ENCODE measurements at places on chromosomes 3 and 15.

DNA sequence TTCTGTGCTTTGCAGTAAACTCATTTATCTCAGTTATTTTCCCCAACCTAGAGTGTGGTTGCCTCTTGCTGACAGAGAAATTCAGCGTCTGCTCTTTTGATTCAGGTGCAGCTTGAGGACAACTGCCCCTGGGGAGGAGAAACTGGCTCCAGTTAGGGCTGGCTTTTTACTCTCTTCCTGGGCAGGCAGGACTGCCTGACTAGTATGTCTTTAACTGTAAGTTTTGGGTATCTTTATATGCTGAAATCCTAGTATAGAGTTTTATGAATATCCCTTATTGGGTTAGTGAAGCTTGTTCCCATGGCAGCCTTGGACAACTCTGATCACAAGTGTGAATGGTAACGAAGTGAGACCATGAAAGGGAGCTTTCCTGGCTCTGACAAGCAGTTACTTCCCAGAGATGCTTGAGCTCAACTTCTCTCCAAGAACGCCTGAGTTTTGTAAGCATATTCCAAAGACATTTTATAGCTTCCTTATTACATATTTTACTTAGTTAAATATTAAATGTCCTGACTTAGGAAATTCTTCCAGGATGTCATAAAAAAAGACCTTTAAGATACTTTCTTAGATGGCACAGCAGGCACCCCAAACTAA is 27.1 kb downstream of the CCNB2 start:
- DNase-seq, result no peak

GRCh38 chr15:23924686-23925085 is 237.6 kb upstream of the NDN start:
- no peak for DNase-seq

- DNase-seq, result no peak
These were observed 158.6 kb upstream of the RORA start for GRCh38 chr15:61387675-61388074.

DNA sequence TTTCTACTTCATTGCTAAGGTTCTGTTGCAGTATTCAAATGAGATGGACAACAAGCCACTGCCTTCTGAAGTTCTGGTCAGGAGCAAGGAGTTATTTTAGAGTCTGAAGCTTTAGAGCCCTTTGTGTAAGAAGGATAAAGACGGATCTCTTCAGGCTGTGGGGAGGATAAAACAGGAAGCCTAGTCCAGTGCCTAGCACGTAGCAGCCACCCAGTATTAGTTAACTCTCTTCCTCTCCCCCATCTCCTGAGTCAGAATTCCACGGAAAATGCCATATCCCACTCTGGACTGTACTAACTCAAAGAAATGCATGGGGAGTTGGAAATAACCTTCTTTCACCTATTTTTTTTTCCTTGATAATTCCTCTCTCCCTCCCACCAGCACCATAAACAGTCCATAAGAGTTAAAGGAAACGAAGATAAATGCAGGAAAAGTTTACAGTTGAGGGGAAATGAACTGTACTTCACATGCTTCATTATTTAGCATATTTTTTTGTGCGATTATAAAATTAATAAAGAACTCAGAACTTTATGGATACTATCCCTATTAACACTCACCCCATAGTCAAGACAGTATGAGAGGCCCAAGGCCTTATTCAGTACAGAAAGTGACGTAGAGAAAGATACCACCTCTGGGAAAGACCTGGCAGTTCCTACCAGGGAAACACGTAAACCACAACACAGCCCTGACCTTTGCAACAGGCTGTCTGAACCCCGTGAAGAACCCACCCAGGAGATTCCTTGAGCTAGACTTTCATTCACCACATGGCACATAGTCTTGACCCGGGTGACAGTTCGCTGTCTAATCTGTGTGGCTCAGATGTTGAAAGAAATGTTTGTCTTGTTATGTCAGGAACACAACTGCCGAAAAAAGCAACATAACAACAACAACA is 9.2 kb downstream of the IGF2BP2 start:
- DNase-seq, result no peak

GRCh38 chr3:125684199-125684598 is 88.9 kb upstream of the OSBPL11 start:
- DNase-seq, result no peak

GRCh38 chr3:18681818-18682345 is 256.7 kb upstream of the SATB1 start:
- DNase-seq, result no peak

DNA sequence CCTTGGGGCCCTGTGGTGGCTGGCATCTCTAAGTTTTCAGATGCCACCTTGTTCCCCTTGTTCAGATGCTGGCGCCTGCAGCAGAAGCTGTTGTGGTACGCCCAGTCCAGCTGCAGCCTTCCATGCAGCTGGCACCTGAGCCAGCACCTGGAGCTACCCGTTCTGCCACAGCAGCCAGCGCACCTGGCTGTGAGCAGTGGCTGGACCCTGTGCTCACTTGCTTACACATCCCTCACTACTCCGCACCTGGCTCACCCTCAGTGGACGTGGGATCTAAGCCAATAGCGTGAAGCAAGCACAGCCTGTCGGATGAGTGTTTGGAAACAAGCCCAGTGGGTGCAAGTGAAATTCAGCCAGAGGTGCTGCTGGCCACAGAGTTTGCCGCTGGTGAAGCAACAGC is 607.5 kb upstream of the BCHE start:
- DNase-seq, result no peak

DNA sequence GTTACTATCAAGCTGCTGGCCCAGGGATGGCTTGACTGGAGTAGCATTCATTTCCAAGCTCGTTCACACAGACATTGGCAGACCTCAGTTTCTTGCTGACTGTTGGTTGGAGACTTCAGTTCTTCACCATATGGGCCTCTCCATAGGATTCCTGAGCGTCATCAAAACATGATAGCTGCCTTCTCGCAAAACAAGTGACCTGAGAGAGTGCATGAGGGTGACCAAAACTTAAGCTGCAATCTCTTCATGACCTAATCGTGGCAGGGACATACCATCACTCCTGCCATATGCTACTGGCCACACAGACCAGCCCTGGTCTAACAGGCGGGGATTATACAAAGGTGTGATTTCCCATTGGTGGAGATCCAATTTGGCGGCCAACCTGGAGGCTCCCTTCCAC is 46.0 kb upstream of the C3orf22 start:
- no peak for DNase-seq

- no peak for DNase-seq
These were observed 247.5 kb upstream of the LRIG1 start for GRCh38 chr3:66748175-66748876.

DNA sequence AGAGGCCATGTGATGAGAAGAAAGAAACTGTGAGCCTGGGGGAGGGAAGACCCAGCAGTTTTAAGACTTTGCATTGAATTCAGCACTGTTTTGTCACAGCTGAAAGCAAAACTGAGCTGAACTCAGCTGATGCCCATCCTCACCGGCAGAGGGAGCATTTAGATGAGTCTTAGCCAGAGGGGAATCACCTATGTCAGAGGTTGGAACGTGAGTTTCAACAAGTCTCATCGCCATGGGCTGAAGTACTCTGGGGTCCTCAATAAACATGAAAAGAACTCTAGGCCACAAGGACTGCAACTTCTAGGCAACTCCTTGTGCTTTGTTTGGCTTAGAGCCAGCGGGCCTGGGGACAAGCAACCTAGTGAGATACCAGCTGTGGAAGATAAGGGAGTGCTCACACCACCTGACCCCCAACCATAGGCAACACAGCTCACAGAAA is 324.5 kb downstream of the TBL1XR1 start:
- DNase-seq, result peak; percentile 17

GRCh38 chr3:177745607-177746005 is 548.3 kb upstream of the TBL1XR1 start:
- no peak for DNase-seq

DNA sequence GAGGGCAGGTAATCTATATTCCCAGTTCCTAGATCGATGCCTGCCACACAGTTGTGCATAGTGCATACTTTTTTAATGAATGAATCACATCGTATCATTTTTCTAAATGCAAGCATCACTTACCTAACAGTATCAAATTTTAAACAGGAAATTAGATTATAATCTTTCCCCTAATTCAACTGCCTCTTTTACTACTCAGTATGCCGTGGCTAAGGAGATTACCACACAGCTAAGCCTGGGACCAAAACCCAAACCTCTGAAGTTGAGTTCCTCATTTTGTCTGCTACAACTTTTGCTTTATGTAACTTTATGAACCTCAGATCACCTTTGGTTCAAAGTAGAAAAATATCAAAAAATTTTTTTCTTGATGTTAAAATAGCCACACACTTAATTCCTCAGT is 53.2 kb upstream of the FNDC3B start:
- no peak for DNase-seq

DNA sequence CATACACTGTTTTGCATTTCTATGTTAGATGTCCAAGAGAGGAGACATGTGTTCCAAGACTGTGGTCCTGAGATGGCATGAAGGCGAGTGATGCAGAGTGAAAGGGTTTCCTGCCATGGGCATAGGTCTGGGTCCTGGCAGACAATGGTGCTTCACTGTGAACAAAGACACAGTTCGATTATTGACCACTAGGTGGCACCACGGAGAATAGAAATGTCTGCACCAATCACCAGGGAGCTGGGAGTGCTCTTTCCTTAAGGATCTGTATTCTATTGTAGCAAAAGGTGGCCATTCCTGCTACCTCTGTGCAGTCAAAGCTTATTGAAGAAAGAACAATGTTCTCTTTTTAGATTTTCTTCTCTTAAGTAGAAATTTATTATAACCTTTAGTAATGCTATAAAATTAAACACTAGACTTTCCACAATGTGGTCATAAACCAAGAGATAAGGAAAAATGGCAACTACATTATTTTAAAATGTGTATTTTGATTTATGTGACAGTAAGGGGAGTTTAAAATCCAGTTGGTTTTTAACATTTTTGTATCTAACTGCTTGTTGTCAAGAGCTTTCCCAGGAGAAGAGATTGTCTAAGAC is 88.7 kb downstream of the GABRG3 start:
- no peak for DNase-seq

DNA sequence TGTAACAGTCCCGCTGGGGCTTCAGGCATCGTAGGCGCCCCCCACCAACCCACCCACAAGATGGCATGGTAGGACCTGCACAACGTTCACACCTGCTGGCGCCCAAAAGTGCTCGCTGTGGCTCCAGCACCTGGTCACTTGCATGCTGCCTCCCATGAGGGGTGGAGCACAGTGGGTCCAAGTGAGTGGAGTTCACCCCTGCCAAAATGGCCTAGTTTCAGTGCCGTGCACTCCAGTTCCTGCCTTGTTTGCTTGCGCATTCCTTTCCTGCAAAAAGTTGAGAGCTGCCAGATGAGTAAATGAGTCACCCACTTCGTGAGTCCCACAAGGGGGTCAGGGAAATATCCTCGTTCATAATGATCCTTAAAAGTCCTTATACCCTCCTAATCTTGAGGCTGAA is 788.7 kb upstream of the DPPA4 start:
- DNase-seq, result no peak
